Calu3 (cell line): ENCODE measurements at places on chromosomes 1 and 21. TPM values are rescaled to one million over a fixed set of nuclear protein-coding genes. Genes with fewer than 3 reads are reported as not detected.

The AK5 gene
- total RNA-seq, result 0.61 TPM in 1 of 2 replicates, not detected in the other

The LCE2C gene
- total RNA-seq, result not detected in 2 replicates

GRCh38 chr1:163093579-163093978 lies 24.4 kb downstream of the RGS4 start:
- DNase-seq, result no peak

- DNase-seq, result no peak
These were observed 18.5 kb downstream of the LRRC41 start for GRCh38 chr1:46284597-46285564.

DNA sequence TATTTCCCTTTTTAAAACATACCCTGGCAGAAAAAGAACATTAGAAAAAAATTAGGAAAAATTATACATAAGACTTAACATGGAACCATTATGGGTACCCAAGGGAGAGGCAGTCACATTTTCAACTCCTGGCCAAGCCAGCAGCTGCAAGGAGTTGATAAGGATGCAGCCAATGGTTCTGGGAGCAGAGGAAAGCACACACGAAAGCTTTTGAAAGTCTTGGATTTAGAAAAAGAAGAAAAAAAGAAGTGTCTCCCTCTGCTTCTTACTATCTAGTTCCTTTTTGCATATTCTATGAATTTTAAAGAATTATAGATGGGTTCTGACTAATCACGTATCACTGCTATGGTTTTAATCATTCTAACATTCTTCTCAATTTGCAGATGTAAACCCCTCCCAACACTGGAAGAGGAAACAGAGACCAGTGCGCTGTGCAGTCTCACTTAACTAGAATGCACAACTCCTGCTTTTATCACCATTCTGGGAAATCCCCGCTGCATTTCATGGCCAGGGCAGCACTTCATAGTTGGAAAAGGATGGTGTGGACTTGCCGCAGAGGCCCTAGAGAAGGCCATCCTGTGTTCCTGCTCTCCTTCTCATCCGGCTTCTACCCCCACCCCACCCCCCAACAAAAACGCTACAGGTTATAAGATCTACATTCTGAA lies 2.7 kb upstream of the CD58 start:
- DNase-seq, result no peak
